ENCODE measurements at places on chromosomes 1 and 21.

GRCh38 chr1:228898582-228898992 lies 163.3 kb downstream of the RHOU start:
- no peak for DNase-seq

DNA sequence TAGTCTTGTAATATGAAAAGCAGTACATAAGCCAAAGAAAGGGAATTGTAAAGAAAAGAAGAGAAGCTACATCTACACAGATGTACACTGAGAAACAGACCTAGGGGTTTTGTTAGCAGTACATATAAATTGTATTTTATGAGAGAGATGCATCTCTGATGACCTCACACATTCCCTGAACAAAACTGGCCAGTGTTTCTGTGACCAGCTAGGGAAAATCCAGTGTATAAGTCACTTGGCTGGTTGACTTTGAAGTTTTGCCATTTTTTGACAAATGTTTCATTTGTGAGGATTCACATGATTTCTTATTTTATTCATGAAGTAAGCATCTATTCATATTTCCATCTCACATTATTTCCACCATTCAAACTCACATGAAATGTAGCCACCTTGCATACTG lies 28.3 kb upstream of the DYNLT5 start:
- no peak for DNase-seq

GRCh38 chr1:94281361-94282142 lies 44.2 kb upstream of the ARHGAP29 start:
- DNase-seq: no peak

DNA sequence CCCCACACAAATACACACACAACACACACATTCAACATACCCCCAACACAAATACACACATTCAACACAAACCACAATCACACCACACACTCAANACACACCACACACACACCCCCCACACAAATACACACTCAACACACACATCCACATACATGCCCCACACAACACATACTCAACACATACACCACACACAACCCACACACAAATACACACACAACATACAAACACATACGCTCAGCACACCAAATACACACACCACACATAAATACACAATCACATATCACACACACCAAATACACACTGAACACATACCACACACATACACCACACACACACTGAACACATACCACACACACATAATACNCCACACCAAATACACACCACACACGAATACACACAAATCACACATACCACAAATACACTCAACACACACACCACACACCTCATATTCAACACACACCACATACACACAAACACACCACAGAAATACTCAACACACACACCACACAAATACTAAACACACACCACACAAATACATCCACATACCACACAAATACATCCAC lies 48.9 kb downstream of the PRDM15 start:
- DNase-seq: no peak

Measured in activated CD8-positive, alpha-beta memory T cell treated with anti-CD3 and anti-CD28 coated beads for 1 hour (primary cell).